Spinal cord (tissue), 10 donors: ENCODE measurements at places on chromosomes 7 and 10.

DNA sequence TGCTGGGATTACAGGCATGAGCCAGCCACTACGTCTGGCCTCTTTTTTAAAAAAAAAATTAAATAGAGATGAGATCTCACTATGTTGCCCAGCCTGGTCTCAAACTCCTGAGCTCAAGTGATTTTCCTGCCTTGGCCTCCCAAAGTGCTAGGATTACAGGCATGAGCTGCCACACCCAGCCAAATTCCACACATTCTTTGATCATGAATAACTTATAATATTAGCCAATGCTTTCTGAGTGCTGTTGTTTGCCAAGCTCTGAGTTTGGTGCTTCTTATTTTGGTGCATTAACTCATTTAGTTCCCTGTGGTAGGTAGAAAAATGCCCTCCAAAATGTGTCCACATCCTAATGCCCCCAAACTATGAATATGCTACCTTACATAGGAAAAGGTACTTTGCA lies 47.2 kb upstream of the MKI67 start:
- no peak for DNase-seq

- no peak for DNase-seq
These were observed 3.7 kb upstream of the DPYSL4 start for GRCh38 chr10:132183046-132183445.

- DNase-seq, result no peak
These were observed at the start of gene ACHE for GRCh38 chr7:100895701-100895955. Gene ACHE, minus strand, starts transcription at chr7:100895888. Its CDS starts 1,656 bp downstream, at chr7:100894232.

GRCh38 chr7:42910306-42910705 lies 1.6 kb downstream of the C7orf25 start:
- no peak for DNase-seq

GRCh38 chr7:135154734-135155133 lies 6.9 kb downstream of the TMEM140 start:
- no peak for DNase-seq

DNA sequence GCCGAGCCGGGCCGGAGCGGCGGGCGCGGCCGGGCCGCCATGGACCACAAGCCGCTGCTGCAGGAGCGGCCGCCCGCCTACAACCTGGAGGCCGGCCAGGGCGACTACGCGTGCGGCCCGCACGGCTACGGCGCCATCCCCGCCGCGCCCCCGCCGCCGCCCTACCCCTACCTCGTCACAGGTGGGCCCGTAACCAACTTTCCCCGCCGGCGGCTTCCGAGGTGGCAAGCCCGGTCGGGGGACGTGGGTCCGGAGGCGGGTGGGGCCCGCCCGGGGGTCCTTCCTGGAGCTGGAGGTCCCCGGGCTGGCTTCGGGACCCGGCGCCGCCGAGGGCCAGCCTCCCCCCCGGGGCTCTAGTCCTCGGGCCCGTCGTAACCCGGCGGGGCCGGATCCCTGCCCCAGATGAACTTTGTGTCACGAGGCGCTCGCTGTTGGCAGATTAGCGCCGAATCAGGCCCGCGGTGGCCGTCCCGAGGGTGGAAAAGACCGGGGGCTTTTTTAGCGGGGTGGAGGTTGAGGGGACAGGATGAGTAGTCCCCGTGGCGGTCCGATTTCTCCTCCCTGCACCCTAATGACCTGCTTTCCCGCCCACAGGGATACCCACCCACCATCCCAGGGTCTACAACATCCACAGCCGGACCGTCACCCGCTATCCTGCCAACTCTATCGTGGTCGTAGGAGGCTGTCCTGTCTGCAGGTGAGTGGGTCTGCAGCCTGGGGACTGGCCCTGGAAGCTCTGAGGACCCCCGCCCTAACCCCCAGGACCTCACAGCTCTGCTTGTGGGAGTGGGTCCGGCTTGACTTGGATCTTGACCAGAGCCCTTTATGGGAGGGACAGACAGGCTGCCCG lies 496 bp downstream of the BRI3 start:
- no peak for DNase-seq

DNA sequence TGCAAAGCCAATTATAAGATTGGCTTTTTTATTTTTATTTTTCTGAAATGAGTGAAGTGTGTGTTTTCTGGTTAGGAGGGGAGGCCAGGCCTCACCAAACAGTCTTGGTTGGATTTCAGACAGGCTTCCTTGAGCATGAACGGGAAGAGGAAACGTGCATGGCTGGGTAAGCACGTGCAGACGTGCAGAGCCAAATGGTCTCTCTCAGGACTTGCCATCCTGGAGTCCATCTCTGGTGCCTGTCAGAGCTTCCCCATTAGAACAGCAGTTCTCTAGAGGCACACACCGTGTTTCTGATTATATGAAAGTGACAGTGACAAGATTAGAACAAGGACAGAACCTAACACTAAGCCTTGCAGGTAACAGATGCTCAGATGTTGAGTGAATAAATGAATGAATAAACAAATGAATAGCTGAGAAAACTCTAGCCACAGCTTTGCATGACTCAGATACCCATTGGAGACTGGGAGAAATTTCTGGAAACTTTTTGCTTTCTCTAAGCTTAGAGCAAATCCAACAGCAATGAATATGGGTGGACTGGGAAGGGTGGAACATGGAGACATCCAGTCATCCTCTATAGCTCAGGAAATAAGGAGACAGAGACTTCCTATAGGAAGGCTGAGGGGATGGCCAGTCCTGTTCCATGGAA lies 11.8 kb upstream of the CALD1 start:
- DNase-seq, result no peak

DNA sequence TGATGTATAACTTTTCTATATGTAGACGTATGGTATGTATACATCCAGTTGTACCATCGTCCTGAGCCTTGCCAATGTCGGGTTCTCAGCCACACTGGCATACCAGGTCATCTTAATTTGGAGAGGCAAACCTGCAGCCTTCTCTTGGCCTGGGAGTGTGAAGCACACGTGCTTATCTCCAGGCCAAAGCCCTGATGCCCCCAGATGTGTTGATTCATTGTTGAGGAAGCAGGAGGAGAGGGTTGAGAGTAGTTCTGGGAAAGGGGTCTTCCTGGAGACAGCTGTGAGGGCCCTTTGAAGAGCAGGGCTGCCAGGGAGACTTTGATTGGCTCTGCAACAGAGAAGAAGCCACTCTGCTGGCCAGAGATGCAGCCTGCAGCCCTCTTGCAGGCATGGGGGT lies 155.6 kb downstream of the ARHGAP21 start:
- DNase-seq, result no peak

GRCh38 chr7:1225441-1226185 lies 7.1 kb upstream of the UNCX start:
- DNase-seq, result no peak

DNA sequence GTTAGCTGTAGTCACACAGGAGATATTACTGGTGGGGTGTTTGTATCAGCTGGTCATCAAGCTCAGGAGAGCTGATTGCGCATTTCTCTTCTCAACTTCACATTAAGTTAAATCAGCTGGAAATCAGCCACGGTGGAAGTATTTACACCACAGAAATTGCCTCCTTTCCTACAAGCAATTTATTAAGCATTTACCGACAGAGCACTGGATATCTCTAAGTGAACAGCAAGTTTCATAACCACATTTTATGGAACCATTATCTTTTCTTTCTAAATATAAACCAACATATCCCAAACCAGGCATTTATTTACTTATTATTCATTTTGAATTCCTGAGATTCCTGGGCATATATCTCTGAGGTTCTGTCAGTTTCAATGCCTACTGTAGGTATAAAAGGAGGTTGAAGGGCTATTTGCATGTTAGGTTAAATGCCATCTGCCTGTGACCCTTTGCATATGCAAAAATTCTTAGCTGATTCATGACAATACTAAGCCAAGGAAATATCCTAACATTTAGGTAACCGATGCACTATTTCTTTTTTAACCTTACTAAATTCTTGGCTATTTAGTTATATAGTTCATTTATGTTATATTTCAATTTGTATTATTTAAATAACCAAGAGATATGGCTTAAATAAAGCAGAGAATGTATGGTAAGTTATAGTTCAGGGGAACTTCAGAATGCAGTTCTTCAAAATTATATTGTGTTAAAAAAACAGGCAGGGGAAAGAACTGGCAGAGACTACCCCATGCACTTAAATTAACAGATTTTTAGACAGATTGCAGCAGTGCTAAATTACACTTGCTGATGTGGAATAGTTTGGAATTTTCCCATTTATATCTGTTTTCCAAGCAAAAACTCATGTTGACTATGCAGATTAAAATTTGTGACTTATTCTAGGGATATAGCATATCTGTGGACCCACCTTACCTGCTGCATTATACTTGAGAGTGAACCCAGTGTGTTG lies 56.8 kb downstream of the DYNC1I1 start:
- no peak for DNase-seq

- DNase-seq, result no peak
These were observed 107.1 kb downstream of the C10orf90 start for GRCh38 chr10:126563361-126563760.

GRCh38 chr7:128167791-128168666 lies 73.0 kb upstream of the LEP start:
- DNase-seq, result no peak

DNA sequence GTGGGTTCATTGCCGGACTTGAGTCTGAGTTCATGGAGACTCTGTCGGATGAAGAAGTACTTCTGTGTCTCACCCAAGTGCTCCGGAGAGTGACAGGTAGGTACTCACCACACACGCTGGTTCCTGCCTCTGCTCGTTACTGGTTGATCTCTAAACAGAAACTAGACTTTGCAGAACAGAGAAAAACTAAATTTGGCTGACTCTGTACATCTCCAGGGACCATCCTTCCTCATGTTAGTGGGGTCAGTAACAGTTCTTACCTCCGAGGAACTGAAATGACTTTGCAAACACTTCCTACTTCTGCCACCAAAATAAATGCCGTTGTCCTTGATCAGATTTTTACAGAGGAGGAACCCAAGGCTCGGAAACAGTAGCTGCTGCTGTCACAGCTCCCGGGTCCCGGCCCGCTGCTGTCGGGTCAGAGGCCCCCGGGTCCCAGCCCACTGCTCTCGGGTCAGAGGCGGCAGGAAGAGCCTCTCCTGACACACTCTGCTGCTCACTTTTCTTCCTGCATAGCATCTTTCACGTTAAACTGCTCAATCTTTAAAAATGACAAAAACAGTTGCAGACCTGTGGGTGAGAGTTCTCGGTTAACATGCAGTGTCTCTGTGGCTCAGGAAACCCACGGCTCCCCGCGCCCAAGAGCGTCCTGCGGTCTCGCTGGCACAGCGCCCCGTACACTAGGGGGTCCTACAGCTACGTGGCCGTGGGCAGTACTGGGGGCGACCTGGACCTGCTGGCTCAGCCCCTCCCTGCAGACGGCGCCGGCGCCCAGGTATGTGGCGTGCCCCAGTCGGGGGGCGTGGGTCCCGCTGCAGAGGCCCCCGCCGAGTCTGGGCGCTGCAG lies 4.8 kb upstream of the MTG1 start:
- DNase-seq, result no peak

DNA sequence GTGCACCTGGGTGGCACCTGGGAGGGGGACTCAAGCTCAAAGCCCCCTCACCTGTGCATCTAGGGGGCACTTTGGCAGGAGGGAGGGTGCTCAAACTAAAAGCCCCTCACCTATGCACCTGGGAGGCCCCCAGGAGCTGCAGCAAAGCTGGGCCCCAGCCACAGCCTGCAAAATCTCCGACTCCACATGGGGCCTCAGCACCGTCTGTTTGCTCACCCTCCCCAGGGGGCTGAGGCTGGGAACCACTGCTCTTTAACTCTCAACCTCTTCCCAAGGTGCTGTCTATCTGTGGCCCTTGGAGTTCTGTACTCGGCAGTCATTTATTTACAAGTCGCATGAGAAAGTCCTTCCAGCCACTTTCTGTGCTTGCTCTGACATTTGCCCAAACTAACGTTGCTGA lies 458.4 kb downstream of the DNAJB6 start:
- no peak for DNase-seq

GRCh38 chr7:80231707-80232106 lies 97.1 kb downstream of the GNAI1 start:
- DNase-seq, result no peak

- DNase-seq, result no peak
These were observed 83.8 kb downstream of the FAM204A start for GRCh38 chr10:118258285-118258684.

- DNase-seq, result no peak
These were observed at the start of gene NRG3 for GRCh38 chr10:81874875-81875466. Gene NRG3, plus strand, starts transcription at chr10:81875194.

DNA sequence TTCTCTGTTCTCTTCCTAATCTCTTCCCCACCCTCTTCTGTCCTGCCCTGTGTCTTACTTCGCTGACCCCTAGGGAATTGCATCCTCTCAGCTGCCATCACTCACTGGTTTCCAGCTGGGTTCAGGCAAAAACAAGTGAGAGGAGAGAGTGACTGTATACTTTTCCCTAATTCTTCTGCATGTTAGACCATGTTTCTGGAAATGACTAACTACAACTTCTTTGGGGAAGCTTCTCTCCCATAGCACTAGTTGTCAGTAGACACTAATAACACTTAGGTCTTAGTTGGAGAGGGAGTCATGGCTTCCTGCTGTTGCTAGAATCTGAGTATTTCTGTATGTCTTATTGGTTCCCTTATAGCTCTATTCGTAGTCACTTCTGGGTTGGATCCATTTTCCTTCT lies 299.0 kb upstream of the FZD1 start:
- no peak for DNase-seq

DNA sequence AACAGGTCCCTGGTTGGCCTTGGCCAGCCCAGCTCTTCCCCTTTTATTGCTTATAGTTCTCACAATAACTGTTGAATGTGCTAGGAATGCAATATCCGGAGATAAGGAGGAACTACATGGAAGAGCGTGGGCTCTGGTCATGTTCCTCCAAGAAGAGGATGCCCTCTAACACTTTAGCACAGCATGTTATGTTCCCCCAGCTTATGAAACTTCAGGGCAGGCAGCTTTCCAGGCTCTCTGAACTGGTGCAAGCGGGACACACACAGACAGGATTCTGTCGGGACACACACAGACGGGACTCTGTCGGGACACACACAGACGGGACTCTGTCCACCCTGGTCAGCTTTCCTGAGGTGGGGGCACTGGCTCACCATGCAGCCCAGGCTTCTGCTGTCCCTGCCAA lies 141.6 kb downstream of the PKD1L1 start:
- DNase-seq, result no peak

GRCh38 chr7:8141070-8141469 lies 120.9 kb downstream of the ICA1 start:
- DNase-seq, result no peak

- no peak for DNase-seq
These were observed 81.6 kb upstream of the ARMC3 start for GRCh38 chr10:22846294-22846693.

- DNase-seq, result no peak
These were observed 13.1 kb upstream of the TCAF1 start for GRCh38 chr7:143914938-143915652.

- DNase-seq, result no peak
These were observed 7.0 kb downstream of the PTF1A start for GRCh38 chr10:23198940-23199767.

DNA sequence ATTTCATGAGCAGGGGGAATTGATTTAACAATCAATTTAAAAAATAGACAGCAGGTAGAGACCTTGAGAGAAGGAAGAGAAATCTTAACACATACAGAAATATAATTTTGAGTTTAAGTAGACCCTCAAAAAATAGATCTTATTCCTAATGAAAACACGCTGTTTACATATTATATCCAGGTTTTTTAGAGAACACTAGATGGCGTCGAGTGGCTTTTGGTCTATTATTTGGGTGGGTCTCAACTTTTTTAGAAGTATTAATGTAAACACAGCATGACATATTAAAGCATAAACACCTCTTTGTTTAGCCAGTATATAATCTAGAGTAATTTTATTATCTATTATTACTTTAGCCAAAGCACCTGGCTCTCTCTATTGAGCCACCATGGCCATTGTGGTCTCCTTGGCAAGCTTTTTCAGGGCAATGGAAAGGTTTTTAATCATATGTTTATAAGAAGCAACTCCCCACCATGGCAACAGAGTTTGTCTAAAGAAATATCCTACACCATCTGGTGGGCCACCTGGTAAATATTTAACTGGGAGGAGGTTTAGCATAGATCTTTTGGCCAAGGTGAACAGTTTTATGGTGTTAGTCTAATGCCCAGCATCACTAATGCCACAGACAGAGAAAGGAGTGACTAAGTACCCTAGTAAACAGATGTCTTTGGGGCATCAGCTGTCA lies 59.7 kb upstream of the PRSS1 start:
- DNase-seq, result no peak
